ENCODE measurements at places on chromosomes 4 and X.

DNA sequence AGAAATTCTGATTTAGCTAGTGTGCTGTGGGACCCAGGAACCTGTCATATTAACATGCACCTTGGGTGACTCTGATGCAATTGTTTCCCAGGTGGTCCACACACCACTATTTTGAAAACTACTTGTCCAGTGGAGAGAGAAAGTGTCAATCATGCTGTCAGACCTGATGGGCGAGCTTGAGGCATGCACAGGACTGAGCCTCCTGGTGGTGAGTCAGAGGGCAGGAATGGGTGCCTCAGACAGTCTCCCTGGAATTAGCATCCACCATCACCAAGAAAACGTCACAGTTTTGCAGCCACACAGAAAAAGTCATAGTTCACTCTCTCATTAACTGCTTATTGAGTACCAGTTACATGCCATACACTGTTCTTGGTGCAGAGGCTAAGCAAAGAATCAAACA lies 181.8 kb upstream of the MAOA start:
- no peak for DNase-seq

DNA sequence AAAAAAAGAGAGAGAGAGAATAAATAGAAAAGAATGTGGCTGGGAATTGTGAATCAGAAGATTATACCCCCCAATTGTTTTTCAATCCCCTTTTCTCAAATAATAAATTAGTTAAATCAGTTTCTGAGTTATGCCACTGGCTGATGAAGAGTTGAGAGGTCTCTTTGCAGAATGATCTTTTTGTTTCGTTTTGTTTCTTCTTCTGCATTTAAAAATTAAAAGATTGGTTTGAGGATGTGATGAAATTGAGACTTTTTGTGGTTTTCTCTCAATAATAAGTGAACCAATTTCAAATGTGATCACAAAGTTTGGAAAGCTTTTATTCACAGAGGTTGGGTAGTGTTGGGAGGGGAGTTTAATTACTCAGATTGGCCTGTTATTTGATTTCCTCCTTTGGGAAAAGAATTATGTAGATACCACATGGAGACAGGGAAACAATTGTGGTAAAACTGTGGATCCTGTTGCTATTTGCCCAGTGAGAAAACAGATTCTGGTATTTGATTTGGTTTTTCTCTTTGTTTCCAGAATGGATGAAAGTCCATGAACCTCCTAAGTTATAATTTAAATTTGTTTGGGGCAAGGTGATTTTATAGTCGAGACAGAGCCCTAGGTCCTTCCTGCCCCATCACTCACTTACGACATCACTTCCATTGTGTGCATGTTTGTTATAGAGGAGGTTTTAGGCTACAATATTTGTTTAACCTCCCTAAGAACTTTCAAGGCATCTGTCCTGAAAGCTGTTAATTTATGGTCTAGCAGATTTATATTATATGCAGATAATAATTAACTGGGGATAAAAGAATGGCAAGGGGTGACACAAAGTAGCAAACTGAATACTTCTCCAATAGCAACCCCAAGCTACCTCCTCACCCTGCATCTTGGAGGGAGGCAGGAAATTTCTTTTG lies 92.0 kb upstream of the BMPR1B start:
- no peak for DNase-seq

DNA sequence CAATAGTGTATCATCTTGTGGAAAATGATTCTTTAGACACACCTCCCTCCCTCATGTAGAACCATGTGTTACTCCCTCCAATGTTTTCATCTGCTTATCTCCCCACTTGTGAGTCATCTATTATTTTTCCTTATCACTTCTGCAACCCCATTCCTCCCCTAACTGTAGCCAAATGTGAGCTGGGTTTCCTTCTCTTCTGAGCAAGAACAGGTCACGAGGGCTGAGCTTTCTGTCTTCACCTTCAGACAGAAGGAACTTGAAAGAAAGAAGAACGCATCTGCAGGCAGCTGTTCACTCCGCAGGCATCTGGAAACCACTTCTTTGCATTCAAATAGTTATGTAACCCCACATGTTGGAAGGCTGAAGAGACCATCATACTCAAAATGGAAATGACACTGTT lies 1.8 kb downstream of the PPP1R2C start:
- no peak for DNase-seq

DNA sequence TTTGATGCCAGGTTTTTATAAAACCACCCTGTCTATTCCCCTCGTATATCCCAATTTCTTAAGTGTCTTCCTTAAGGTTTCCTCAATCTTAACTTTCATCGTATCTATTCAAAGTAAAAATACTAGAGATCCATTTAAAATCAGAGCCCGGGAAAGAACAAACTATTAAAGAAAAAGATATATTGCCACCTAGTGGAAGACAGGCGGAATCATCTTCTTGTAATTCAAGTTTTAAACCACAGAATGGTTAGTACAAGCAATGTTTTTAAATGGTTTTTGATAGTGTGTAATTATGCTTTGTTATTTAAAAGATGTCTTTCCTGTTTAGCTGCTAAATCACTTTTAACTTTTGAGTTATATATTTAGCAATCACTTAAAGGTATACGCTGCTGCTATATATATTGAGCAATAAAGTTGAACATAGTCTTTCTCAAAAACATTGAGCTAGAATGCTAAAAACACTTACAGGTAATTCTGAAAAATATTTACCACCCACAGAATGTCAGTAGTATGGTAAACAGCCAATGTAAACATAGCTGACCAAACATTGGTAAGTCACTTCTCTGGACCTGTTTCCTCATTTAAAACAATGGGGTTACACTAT lies 18.2 kb downstream of the PRDM8 start:
- no peak for DNase-seq

- DNase-seq, result no peak
These were observed 59.0 kb upstream of the AGTR2 start for GRCh38 chrX:116111497-116111896.

DNA sequence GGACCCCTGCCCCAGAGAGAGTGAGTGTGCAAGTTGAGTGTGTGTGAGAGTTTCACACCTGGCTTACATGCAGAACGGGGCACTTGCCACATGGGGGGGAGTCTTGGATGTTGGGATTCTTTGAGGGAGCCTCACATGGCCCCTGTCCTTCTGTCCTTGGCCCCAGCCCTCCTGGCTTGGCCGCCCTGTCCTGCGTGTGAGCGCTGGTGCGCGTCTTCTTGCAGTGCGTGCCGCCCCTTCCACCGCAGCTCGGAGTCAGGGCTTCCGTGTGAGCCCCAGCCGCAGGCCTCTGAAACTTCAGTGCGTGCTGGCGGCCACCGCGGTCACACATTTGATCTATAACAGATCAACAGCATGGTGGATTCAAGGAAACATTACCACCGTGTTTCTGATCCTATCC lies 30.1 kb upstream of the HGFAC start:
- DNase-seq, result no peak

GRCh38 chr4:87151730-87152129 lies 68.7 kb downstream of the KLHL8 start:
- DNase-seq, result no peak

GRCh38 chrX:132034648-132035047 lies 11.5 kb downstream of the STK26 start:
- no peak for DNase-seq

DNA sequence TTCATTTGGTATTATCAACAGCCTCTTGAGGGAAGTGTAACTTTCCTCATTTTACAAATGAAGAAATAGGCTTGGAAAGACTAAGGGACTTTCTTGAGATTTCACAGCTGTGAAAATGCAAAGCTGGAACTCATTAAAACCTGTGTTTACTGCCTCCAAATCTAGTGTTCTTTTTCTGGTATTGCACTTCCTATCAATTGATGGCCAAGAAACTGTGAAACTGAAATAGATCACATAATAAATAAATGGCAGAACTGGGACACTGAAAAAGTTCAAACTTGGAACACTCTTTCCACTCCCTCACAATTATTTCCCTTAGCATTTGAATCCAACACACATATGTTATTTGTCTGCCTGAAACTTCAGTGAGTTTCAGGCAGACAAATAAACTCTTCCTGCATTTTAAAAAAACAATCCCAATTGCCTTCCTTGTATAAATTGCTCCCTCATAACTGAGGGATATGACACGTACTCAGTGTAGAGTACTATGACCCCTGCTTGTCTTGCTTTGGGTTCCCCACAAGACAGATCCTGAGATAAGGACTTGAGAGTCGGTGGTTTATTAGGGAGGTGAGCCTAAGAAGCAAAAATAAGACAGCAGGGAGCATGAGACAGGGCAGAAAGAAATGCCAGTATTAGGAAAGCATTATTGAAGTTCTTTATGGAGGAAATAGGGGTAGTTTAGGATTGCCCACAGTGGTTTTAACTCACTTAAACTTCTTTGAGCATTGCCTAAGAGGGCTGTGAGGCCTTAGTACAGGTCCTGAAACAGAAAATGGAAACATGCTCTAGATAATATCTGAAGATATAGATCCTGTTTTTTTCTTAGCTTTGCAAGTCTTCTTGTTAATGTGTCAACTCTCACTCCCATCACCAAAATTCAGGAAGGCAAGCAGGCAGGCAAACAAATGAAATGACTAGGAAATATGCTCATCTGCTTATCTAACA lies 33.9 kb downstream of the RTL3 start:
- DNase-seq, result peak; percentile 41

GRCh38 chrX:68989865-68990606 lies 161.2 kb downstream of the EFNB1 start:
- DNase-seq, result no peak

- DNase-seq, result no peak
These were observed 116.6 kb upstream of the FAT1 start for GRCh38 chr4:186840222-186840701.

DNA sequence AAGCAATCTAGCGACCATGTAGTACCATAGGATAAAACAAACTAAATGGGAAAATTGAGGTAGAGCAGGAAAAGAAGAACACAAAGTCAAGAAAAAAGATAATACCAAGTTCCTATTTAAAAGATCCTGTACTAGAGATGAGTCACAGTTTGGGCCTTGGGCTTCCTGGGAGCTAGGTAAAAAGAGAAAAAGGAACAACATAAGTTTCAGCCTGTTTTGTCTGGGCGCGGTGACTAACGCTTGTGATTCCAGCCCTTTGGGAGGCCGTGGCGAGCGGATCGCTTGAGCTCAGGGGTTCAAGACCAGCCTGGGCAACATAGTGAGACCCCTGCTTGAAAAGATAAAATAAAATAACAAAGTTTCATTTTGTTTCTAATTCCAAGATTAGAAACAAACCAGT lies 14.0 kb upstream of the TMEM156 start:
- DNase-seq, result no peak

DNA sequence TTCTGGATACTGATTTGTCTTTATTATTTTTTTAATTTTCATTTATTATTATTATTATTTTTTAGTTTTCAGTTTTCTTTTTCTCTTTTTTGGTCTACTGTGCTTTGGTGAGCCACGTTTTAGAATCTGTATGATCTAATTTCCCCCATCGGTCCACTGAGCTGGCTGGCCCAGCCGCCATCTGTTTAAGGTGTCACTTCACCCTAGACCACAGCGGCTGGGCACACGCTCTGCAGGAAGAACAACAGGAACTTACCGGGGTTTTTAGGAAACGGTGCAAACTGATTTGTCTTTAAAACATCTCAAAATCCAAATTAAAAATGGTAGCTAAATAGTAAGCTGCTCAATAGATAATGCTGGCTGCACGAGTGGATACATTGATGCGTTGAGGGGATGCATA lies 48.8 kb upstream of the AMOT start:
- DNase-seq, result no peak

DNA sequence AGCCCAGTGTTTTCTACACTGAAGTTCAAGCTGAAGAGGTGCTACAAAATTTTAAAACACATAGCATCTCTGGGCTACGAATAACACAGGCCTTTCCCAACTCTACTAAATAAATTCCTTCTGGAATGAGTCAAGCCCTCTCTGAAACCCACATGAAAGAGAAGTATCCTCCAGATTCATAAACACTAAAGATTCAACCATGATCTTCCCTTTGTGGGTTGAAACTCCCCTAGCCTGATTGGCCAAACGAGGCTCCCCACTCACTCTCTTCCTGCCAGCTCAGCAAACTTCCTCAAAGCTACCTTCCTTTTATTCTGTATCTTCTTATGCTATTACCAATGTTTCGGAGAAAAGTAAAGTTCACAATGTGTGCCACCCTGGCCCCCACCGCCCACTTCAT lies 95.4 kb downstream of the NKX6-1 start:
- DNase-seq, result no peak

- no peak for DNase-seq
These were observed 3.1 kb upstream of the ZFX start for GRCh38 chrX:24146283-24146949.

DNA sequence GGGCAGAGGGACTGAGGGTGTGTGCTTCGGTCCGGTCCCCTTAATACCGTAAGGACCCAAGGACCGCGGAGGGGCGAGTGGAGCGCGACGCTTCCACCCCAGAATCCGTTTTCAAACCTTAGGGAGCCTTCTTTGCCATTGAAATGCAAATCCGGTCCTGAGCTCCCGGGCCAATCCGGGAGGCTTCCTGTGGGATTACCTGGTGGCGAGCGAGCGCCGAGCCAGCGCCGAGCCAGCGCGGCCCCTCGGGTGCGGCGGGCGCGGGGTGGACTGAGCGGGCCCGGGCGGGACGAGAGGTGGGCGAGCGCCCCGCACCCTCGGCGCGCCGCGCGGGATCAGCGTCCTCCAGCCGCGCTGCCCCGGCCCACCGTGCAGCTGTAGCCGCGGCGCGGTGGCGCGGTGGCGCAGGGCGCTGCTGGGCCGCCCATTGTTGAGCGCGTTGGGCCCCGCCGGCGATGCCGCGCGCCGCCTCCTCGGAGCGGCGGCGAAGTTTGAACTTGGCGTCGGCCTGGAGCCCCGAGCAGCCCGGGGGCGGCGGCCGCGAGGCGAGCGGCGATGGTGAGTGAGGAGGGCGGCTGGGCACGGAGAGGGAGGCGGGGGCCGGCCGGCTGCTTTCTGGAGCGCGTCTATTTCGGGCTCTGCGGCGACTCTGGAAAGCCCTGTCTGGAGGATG lies 208.7 kb downstream of the SOWAHB start:
- no peak for DNase-seq

DNA sequence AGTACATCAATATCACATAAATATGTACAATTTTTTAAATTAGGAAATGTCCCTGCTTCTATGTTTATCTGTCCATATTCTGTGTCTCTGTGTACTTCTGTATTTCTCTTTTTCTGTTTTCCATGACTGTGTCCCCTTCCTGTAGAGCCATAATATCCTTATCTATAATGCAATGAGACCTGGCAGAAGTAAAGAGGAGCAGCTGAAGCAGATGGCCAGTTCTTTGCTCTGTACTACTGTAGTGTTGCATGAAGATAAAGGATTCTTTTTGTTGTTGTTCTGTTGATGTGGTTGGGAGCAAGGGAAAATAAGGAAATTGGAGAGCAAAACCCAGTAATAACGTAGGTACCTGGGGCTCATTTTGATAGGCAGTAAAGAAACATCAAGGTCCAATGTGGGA lies 301.7 kb downstream of the ADGRL3 start:
- no peak for DNase-seq

- DNase-seq, result no peak
These were observed 94.6 kb downstream of the SYNPO2 start for GRCh38 chr4:118983293-118983692.

DNA sequence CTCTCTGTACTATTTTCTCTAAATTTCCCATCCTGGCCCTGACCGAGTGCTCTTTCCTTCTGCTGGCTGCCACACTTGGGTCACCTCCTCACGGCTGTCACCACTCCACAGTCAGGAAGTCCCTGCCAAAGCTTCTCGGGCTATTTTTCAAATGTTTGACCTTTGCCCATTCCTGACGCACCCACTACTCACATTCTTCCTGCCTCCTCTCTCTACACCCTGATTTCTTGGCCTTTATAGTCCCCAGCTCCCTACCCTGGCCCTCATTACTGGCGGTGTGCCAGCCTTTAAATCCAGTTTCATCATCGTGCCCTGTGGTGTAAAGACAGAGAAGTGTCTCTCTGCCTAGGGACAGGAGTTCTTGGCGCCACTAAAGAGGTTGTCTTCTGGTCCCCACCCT lies 46.4 kb upstream of the GATB start:
- no peak for DNase-seq

- no peak for DNase-seq
These were observed 250 bp downstream of the USP9X start for GRCh38 chrX:41085512-41085877.

All from urinary bladder (tissue), 4 donors.